ENCODE measurements at places on chromosomes 16 and 17. TPM values are rescaled to one million over a fixed set of nuclear protein-coding genes. Genes with fewer than 3 reads are reported as not detected.

GRCh38 chr17:73594025-73594424, 50.2 kb downstream of the SDK2 start:
- H3K27me3 ChIP-seq: no peaks in the 10 kb centered on the region
- H3K4me1 ChIP-seq: no peaks in the 10 kb centered on the region
- H3K36me3 ChIP-seq: no peaks in the 10 kb centered on the region
- DNase-seq: no peak
- H3K27ac ChIP-seq: no peak overlapping the region
- H3K4me3 ChIP-seq: no peak overlapping the region

DNA sequence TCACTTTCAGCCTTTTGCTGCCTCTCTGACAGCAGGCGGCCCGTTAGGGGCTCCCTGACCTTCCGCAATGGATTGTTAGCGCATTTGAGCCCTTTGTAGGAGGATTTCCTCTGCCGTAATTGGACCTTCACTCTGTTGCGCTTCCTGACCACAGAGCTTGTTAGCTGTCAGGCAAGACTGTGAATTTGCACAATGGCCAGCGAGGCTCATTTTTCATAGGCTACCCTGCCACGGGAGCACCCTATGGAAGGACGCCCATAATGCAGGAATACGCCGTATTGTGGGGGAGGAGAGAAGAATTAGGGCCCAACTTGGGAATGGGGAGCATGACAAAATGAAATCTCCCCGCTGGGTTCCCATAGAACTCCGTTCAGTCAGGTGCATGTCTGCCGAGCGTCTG, 205.2 kb upstream of the NLRP1 start:
- H3K27me3 ChIP-seq: no peaks in the 10 kb centered on the region
- H3K4me3 ChIP-seq: no peak overlapping the region
- no peak for DNase-seq

GAN gene
- 10.0 TPM for total RNA-seq

CCL17 gene
- not detected for total RNA-seq

DNA sequence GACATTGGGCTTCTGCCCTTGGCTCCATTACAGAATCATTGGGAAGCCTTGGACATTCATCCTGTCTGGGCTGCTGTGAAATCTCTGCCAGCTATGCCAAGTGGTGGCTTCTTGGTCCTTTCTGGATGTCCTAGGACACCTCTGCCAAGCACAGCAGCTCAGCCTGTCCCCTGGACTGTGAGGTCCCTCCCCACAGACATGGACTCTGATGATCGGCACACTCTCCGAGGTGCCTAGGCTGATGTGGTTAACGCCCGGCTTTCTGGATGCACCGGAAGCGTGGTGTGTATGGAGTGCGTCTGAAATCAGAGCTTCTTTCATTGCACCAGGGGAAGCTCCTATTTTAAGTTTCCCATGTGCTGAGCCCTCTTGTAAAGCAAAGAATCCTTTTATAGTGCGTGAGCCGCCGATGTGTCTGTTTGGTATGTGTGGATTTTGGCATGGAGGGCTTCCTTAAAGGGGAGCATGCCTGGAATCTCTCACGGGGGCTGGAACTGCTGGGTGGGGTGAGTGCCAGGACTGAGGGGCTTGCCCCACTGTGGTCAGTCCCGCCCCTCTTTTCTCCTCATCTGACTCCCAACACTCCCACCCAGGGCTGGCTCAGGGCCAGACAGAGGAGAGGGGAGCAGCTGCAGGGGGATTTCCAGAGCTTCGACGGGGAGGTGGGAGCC, 7.0 kb upstream of the ARHGAP23 start:
- H3K4me1 ChIP-seq: peaks cover 11% of the 10 kb centered on the region
- no peak for DNase-seq
- no peak overlapping the region for H3K4me3 ChIP-seq
- H3K27ac ChIP-seq: no peak overlapping the region

DNA sequence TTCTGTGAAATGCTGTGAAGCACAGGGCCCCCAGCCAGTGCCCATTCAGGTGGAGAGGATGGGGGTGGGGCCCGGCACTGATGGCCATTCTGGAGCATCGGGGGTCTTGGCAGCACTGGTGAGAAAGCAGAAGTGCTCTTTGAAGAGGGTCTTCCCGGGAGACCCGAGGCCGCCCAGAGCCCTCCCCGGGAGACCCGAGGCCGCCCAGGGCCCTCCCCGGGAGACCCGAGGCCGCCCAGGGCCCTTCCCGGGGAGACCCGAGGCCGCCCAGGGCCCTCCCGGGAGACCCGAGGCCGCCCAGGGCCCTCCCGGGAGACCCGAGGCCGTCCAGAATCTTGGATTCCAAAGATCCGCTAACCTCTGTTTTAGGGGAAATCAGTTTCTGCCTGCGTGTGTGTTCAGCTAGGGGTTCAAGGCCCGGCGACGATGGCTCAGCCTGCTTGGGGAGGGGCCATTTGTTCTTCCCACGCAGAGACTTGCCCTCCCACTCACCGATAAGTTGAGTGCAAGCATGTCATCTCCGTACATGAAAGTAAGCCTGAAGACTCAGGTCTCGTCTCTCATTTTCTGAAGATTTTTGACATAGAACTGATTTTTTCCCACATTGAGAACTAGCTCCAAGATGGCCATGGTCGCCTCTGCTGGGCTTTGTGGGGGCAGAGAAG, 35.2 kb upstream of the CAPN15 start:
- H3K36me3 ChIP-seq: peaks cover 17% of the 10 kb centered on the region
- H3K27me3 ChIP-seq: no peaks in the 10 kb centered on the region
- no peak overlapping the region for H3K27ac ChIP-seq
- H3K4me1 ChIP-seq: no peaks in the 10 kb centered on the region
- no peak overlapping the region for H3K4me3 ChIP-seq

CIITA gene
- total RNA-seq: 14.3 TPM

DNA sequence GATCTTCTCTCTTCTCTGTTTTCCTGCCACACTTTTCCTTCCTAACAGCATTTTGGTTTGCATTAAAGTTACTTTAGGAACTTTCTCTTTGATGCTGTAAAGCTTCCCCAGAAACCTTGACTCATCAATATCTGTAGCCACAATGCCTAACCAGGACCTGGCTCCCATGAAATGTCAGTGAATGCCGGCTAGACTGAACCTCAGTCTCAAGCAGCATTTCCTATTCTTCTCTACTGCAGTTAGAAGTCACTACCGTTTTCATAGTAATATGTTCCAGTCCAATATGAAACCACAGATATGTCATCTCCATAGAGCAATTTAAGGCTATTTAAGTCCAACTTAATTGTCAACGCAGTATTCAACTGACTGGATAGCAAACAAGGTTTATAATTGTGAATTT, 28.9 kb downstream of the ITFG1 start:
- no peaks in the 10 kb centered on the region for H3K4me1 ChIP-seq
- no peaks in the 10 kb centered on the region for H3K27me3 ChIP-seq

GRCh38 chr16:57623251-57624043, 5.0 kb upstream of the ADGRG1 start:
- no peak overlapping the region for H3K4me3 ChIP-seq
- peak overlapping the region; percentile 94 for H3K27ac ChIP-seq
- H3K27me3 ChIP-seq: no peaks in the 10 kb centered on the region

- DNase-seq: no peak
- H3K4me3 ChIP-seq: no peak overlapping the region
- H3K27ac ChIP-seq: no peak overlapping the region
- no peaks in the 10 kb centered on the region for H3K4me1 ChIP-seq
- no peaks in the 10 kb centered on the region for H3K27me3 ChIP-seq
Observed at GRCh38 chr16:79845734-79846135, 245.2 kb upstream of the MAF start.

DNA sequence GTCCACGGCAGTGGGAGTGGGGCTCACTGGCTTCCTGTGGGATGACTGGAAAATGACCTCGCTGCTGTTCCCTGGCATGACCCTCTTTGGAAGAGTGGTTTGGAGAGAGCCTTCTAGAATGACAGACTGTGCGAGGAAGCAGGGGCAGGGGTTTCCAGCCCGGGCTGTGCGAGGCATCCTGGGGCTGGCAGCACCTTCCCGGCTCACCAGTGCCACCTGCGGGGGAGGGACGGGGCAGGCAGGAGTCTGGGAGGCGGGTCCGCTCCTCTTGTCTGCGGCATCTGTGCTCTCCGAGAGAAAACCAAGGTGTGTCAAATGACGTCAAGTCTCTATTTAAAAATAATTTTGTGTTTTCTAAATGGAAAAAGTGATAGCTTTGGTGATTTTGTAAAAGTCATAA, 7.8 kb upstream of the RNF213 start:
- H3K27me3 ChIP-seq: no peaks in the 10 kb centered on the region
- H3K27ac ChIP-seq: peak overlapping the region; percentile 96
- H3K36me3 ChIP-seq: peaks cover 20% of the 10 kb centered on the region
- DNase-seq: peak; percentile 69

DNA sequence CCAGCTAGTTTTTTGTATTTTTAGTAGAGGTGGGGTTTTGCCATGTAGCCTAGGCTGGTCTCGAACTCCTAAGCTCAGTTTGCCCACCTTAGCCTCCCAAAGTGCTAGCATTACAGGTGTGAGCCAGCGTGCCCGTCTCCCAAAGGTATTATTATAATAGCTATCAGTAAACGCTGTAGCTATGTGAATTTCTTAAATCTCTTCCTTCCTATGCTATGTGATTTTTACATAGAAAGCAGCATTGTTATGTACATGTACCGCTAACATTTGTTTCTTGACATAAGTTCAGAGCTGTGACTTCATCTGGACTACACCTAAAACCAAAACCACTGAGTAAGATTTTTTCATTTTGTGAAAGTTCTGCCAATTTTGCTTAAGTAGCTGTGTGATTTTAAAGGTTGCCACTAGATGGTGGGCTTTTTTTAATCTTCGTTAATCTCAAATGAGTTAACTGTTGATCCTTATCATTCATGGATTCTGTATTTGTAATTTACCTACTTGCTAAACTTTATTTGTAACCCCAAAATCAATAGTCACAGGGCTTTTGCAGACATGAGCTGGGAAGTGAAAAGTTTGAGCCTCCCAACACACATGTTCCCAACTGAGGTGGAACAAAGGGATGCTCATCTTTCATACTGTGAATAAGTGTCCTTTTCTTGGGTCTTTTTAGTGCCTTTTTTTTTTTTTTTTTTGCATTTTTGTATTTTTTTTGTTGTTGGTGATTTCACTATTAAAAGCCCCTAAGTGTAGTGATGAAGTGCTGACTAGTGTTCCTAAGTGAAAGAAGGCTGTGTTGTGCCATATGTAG, 21.9 kb downstream of the PRKAR1A start:
- H3K4me1 ChIP-seq: no peaks in the 10 kb centered on the region
- H3K4me3 ChIP-seq: no peak overlapping the region
- H3K27ac ChIP-seq: no peak overlapping the region
- no peaks in the 10 kb centered on the region for H3K27me3 ChIP-seq
- H3K36me3 ChIP-seq: peaks cover 34% of the 10 kb centered on the region
- no peak for DNase-seq

- peaks cover 10% of the 10 kb centered on the region for H3K4me1 ChIP-seq
- H3K27ac ChIP-seq: no peak overlapping the region
- no peak overlapping the region for H3K4me3 ChIP-seq
- H3K36me3 ChIP-seq: no peaks in the 10 kb centered on the region
Observed at GRCh38 chr17:61149862-61150362, 249.7 kb upstream of the TBX2 start.

DNA sequence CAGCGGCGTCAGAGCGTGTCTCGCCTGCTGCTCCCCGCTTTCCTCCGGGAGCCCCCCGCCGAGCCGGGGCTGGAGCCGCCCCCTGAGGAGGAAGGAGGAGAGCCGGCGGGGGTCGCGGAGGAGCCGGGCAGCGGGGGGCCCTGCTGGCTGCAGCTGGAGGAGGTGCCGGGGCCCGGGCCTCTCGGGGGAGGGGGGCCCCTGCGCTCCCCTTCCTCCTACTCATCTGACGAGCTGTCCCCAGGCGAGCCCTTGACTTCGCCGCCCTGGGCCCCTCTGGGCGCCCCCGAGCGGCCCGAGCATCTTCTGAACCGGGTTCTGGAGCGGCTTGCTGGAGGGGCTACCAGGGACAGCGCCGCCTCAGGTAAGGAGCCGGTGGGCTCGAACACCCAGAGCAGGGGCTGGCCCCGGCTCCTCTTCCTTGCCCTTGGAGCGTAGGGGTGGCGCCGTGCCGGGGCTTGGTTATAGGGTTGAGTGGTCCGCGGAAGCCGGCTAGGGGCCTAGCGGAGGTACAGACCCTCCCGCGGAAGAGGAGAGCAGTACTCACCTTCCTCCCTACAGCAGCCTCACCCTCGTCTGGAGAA, 841 bp downstream of the RAPGEFL1 start:
- peak overlapping the region; percentile 40 for H3K4me3 ChIP-seq
- H3K36me3 ChIP-seq: no peaks in the 10 kb centered on the region
- H3K4me1 ChIP-seq: peaks cover 19% of the 10 kb centered on the region
- no peak overlapping the region for H3K27ac ChIP-seq

GRCh38 chr17:67374329-67375053, 2.6 kb upstream of the PITPNC1 start:
- H3K4me3 ChIP-seq: no peak overlapping the region
- no peaks in the 10 kb centered on the region for H3K27me3 ChIP-seq
- H3K4me1 ChIP-seq: peaks cover 5% of the 10 kb centered on the region
- peak; percentile 89 for DNase-seq

DNA sequence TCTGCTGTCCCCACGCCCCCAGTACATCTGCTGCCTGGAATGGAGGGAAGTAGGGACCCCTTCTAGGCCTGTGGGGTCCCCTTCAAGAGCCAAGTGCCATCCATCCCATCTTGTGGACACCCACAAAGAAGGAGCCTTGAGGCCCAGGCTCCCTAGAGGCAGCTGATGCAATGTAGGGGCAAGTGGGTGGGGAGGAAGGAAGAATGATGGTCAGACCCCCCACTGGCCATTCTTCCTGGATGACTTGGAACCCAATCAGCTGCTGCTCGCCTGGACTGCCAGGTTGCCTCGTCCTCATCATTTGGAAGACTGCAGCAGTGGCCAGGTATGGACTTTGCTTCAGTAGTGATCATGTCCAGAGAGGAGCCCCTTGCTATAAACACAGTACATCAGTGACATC, 48.9 kb downstream of the SMPD3 start:
- H3K4me1 ChIP-seq: peaks cover 4% of the 10 kb centered on the region
- no peak overlapping the region for H3K27ac ChIP-seq
- no peak for DNase-seq
- H3K36me3 ChIP-seq: no peaks in the 10 kb centered on the region

DNA sequence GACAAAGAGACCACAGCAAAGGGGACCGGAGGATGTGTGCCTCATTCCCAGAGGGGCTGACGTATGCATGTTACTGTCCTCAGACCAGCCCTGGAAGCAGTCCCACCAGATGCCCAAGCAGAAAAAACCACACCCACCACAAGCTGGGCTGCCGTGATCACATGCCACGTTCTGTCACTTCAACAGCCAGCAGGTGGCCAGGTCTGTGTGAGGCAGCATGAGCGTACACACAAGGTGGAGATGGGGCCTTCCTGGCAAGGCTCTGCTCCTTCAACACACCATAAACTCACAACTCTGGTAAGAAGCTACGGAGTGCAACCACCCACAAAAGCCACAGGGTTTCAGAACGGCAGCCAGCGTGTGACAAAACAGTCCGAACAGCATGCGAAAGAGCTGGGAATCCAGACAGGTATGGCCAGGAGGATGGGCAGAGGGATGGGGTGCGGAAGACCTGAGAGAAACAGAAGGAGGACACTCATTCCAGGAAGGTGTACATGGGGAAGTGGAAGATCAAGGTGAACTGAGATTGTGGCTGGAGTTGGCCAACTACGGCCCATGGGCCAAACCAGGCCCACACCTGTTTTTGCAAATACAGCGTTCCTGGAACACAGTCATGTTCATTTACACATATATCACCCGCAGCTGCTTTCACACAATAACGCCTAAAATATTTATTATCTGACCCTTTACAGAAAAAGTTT, 27.9 kb downstream of the MBTPS1 start:
- H3K36me3 ChIP-seq: peaks cover 62% of the 10 kb centered on the region
- no peak for DNase-seq
- H3K4me3 ChIP-seq: no peak overlapping the region
- no peak overlapping the region for H3K27ac ChIP-seq
- H3K4me1 ChIP-seq: no peaks in the 10 kb centered on the region

PRSS36 gene
- total RNA-seq: 3.7 TPM

CCL22 gene
- not detected for total RNA-seq

NPIPA8 gene
- total RNA-seq: 42.0 TPM

Measured in thyroid gland (tissue), 4 donors.